Stimulated activated CD4-positive, alpha-beta T cell treated with anti-CD3 and anti-CD28 coated beads, Interleukin-1b, Interleukin-23, amount 100 ng/mL, for 4 hours (primary cell): ENCODE measurements at places on chromosomes 6 and 20.

- DNase-seq, result no peak
Observed at GRCh38 chr6:42618105-42618504, 54.3 kb downstream of the UBR2 start.

- DNase-seq, result no peak
Observed at GRCh38 chr6:43375693-43376092, 6.2 kb upstream of the ZNF318 start.

DNA sequence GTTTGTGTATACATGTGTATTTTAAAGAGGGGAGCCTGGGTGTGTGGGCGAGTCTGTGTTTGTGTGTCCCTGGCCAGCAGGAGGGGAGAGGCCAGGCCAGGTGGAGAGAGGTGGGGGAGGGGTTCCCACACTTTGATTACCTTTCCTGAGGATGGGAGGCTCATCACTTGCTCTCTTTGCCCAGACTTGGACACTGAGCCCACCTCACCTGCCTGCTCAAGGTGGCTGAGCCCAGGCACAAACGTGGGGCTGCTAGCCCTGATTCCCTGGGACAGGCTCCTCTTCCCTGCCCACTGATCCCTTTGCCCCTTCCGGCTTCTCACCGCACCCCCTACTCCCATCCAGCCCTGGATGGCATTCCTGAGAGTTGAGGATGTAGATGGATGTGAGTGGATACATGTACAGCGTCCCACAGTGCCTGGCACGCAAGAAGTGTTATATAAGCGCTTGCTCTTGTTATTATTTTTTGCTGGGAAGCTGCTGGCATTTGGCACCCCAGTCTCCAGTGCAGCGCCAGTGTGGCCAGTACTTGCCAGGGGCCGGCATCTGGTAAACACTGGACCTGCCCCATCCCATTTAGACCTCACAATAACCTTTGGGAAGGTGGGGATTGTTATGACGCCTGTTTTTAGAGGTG is 2.7 kb downstream of the CEBPB start:
- no peak for DNase-seq

DNA sequence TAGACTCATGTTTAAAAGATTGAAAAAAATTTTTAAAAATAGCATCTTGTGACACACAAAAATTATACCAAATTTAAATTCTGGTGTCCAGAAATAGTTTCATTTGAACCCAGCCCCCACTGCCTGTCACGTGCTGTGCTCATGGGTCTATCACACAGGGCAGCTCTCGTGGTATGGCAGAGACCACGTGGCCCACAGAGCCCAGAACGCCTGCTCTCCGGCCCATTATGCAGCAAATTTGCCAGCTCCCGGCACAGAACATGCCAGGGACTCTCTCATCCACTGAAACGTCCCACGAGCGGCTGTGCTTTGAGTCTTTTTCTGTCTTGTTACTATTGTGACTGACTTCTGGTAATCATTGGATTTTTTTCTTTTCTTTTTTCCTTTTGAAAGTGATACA is 224.3 kb downstream of the TTLL2 start:
- DNase-seq, result no peak

DNA sequence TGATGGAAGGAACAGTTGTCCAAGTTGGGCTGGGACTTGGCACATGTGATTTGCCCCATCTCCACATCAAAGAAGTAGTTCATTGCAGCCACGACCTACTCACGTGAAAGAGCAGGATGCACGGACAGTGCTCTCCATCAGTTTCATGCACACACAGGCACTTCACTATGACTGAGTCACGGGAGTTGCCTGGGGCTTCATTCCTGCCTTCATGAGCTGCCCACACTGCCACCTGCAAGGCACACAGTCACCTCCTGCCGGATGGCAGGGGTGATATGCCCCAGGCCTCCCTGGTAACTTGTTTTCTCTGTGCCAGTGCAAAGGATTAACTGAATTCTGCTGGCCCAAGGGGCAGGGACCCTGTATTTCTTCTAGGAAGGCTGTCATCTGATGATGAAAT is 22.8 kb downstream of the CST5 start:
- no peak for DNase-seq

GRCh38 chr6:37640786-37641395 is 56.8 kb downstream of the MDGA1 start:
- no peak for DNase-seq

GRCh38 chr20:62548471-62548870 is 72.7 kb upstream of the GATA5 start:
- DNase-seq, result no peak

DNA sequence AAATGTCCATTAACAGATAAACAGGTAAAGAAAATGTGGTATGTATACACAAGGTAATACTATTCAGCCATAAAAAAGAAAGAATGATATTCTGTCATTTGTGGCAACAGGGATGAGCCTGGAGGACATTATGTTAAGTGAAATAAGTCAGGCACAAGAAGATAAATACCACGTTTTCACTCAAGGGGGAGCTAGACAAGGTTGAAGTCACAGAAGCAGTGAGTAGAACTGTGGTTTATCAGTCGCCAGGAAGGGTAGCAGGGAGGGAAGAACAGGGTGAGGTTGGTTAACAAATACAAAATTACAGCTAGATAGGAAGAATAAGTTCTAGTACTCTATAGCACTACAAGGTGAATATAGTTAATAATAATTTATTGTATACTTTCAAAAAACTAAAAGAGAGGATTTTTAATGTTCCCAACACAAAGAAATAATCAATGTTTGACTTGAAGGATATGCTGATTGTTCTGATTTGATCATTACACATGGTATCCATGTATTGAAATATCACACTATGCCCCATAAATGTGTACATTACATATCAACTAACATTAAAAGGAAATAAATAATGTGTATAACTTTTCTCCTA is 21.1 kb downstream of the RTN4IP1 start:
- peak; percentile 14 for DNase-seq

GRCh38 chr6:13425270-13425873 is 62.0 kb downstream of the GFOD1 start:
- DNase-seq, result no peak

DNA sequence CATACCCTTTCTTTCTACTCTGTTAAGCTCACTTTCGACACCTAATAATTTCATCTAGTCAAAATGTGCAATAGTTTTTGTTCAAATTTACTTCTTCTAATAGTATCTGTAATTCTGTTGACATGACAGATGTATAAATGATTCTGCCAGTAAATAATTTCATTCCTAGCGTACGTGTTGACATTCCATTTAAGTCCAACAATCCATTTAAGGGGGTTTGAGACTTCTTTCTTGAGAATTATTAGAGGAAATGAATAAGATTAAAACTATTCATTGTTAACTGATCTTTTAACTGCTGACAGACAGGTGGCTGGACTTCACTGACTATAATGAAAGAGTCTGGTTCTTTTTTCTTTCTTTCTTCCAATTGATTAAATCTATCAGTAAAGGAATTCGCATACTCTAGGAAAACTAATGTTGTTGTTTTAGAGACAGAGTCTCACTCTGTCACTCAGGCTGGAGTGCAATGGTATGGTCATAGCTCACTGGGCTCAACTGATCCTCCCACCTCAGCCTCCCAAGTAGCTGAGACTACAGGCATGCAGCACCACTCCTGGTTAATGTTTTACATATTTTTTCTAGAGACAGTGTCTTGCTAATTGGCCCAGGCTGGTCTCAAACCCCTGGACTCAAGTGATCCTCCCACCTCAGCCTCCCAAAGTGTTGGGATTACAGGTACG is 55.9 kb downstream of the MAP3K5 start:
- no peak for DNase-seq

DNA sequence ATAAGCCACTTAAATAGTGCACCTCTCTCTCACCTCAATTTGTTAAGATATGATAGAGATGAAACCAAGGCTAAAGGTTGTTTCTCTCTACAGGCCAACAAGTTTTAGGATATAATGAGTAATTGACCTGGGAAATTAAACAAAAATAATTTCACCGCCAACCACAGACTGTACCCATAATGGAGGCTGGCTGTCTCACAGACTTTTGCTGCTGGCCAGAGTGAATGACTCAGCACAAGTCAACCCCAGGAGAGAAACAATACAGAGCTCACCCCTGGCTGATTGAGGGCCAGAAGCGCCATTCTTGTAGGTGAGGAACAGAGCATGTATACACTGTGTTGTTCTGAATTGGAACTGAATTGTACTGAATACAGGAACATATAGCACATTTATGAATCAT is 99.9 kb downstream of the CAP2 start:
- no peak for DNase-seq

GRCh38 chr20:33681728-33682353 is 4.3 kb downstream of the E2F1 start:
- DNase-seq, result no peak

DNA sequence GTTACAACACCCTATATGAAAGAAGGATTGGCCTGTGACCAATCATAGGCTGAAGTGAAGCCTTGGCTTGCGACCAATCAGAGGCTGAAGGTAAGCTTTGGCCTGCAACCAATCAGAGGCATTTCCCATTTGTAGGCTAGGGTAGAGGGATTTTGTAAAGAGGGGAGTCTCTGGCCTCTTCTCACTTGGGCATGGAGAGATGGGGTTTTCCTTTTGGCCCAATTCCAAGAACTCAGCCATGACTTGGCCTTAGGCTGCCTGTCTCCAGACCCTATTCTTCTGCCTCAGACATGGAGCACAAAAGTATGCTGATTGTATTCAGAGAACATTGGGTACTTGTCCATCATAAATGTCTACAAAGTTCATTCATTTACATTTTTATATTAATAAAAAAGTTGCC is 308.3 kb downstream of the UTRN start:
- DNase-seq, result no peak

- no peak for DNase-seq
Observed at GRCh38 chr6:118509009-118509617, 39.0 kb upstream of the PLN start.

- no peak for DNase-seq
Observed at GRCh38 chr6:134103006-134103405, 50.6 kb upstream of the SLC2A12 start.

DNA sequence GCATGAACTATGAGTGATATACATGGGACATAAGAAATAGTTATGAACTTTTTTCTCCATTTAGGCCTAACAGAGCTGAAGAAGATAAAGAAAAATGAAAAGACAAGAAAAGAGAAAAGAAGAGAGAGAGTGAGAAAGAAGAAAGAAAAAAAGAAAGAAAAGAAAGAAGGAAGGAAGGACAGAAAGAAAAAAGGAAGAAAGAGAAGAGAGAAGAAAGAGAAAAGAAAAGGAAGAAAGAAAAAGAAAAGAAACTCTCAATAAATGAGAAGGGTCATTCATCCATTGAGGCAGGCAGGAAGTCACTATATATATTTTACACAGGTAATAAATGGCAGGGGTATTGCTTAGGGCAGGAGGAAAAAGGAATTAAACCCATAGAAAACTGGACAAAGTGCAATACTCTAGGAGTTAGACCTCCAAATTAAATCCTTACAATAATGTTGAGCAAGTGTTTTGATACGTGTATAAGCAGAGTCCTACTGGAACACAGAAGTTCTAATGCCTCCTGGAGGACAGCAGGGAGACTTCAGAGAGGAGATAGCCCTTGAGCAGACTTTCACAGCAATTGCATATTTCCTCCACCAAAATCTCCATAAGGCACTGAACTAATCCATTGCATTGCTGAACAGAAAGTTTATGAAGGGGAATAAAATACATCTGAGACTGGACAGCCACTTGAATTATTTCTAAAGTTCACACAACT is 86.4 kb upstream of the TENT5A start:
- DNase-seq, result no peak

- no peak for DNase-seq
Observed at GRCh38 chr6:87921034-87921433, 126.6 kb upstream of the SPACA1 start.

DNA sequence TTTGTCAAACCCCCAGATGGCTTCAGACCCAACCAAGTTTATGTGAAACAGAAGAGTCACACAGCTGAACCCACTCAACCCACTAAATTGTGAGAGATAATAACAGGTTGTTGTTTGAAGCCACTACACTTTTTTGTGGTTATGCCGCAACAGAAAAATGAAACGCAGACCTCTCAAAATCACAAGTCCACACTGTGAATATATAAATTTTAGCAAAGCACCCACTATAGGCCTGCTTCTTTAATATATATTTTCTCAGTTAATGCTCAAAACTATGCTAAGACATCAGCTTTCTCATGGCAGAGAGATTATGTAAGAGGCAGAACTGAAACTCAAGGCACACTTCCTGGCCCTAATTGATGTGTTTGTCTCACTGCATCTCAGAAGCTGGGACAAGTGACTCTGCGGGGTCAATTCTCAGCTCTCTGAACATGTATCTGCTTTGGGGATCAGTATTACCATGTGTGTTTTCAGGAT is 27.7 kb downstream of the MAP3K5 start:
- no peak for DNase-seq

DNA sequence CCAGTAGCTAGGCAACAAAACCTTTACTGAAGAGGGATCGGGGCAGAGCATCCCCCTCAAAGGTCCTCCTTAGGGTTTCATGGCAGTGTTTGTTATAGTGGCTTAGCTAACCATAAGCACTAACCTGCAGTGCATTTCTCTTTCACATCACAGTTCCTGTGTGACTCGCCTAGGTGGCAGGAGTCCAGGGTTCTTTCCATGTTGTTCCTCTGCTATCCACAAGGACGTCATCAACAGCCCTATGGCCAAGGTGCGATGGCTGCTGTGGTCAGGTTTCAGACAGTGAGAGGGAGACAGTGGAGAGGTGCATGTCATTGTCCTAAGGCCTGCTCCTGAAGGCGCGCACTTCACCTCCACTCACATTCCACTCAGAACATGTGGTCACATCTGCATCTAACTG is 38.8 kb upstream of the FOXA2 start:
- DNase-seq, result no peak

DNA sequence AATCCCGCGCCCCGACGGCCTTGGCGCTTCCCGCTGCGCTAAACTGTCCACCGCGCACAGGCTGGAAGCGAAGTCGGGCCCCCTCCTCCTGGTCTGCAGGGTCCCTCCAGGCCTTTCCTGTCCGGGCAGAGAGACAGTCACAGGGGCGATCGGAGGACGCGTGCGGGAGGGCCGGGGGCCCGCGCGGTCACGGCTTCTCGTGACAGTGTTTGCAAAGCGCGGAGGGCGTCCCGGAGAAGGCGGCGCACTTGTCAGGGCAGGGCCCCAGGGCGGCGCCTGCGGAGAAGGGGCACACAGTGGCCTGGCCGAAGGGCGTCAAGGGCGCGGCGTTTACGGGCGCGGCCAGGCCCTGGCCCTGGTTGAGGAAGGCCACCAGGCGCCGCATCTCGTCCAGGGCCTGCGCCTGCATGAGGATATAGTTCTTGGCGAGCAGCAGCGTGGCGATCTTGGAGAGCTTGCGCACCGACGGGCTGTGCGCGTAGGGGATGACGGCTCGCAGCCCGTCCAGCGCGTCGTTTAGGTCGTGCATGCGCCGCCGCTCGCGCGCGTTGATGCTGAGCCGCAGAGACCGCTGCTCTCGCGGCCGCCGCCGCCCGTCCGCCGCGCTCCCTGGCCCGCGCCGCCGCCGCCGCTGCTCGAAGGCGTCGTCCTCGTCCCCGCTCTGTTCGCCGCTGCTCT is 763 bp downstream of the BHLHE23 start:
- DNase-seq, result no peak

GRCh38 chr6:168837254-168838036 is 396.5 kb downstream of the SMOC2 start:
- no peak for DNase-seq

DNA sequence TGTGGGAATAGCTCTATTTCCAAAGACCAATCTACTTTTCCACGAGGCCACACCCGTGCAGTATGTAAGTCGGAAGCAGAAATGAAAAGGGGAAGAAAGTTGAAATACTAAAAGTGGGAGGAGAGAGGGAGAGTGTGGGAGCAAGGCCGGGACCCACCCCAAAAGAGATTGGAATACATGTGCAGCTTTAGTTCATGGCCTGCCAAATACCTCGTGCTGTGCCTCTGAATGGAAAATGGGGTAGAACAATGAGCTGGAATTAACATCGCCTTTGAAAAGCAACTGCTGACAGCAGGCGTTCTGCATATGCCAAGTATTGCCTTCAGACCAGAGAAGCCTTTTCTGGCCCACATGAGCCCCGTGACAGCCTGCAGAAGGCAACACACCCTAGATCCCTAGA is 155.6 kb downstream of the CD83 start:
- DNase-seq, result no peak
